Endothelial cell (in vitro differentiated cells): ENCODE measurements at places on chromosomes 6 and 20. TPM values are rescaled to one million over a fixed set of nuclear protein-coding genes. Genes with fewer than 3 reads are reported as not detected.

Gene C6orf141
- total RNA-seq = 0.77 TPM

GRCh38 chr6:11752360-11752759, 26.2 kb downstream of the ADTRP start:
- no peak overlapping the region for H3K27ac ChIP-seq
- H3K4me1 ChIP-seq = no peaks in the 10 kb centered on the region
- H3K4me3 ChIP-seq = no peak overlapping the region
- no peaks in the 10 kb centered on the region for H3K36me3 ChIP-seq
- H3K27me3 ChIP-seq = no peaks in the 10 kb centered on the region
- DNase-seq = no peak

DNA sequence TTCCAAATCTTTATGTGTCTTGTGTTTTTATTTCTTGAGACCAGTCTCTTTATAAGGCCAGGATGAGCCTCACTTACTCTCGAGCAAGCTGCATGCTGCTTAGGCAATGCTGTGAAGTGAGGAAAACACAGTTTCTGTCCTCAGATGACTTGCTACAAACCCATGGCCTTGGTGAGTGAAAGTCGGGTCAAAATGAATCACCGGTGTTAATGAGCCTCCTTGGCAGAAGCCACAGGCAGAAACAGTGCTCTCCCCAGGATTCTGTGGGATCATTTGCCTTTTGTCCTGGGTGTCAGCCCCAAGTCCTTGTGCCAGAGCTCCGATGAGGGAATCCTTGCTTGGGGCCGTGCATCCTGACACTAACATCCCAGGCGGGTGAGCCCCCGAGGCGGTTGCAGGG, 482.5 kb downstream of the QKI start:
- no peaks in the 10 kb centered on the region for H3K27me3 ChIP-seq
- no peak overlapping the region for H3K4me3 ChIP-seq
- no peak for DNase-seq
- H3K4me1 ChIP-seq = no peaks in the 10 kb centered on the region
- no peaks in the 10 kb centered on the region for H3K36me3 ChIP-seq

- H3K27me3 ChIP-seq = peaks cover 5% of the 10 kb centered on the region
- peaks cover 15% of the 10 kb centered on the region for H3K36me3 ChIP-seq
- no peak for DNase-seq
- H3K4me1 ChIP-seq = peaks cover 22% of the 10 kb centered on the region
These were observed 5.2 kb downstream of the CDYL start for GRCh38 chr6:4781426-4781825.

DNA sequence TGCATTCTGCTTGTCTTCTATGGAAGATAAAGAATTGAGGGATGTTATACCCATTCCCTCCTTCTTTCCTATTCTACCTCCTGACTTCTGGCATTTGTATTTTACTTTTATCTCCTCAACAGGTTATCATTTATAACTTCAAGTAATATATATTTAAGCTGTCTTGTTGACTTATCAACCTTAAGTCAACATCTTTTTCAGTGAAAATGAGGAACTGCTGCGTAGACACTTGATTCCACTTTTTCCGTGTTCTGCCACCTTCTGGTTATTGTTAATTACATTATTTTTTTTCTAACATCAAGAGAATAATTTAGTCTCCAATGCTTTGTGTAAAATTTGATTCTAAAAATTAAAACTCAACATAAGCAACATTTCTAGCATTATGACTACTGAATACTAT, 107.5 kb downstream of the PRKN start:
- no peak overlapping the region for H3K27ac ChIP-seq
- H3K36me3 ChIP-seq = no peaks in the 10 kb centered on the region
- no peaks in the 10 kb centered on the region for H3K4me1 ChIP-seq

GRCh38 chr6:34129753-34130152, 16.1 kb downstream of the GRM4 start:
- no peak overlapping the region for H3K4me3 ChIP-seq
- H3K36me3 ChIP-seq = no peaks in the 10 kb centered on the region
- H3K27ac ChIP-seq = no peak overlapping the region
- peaks cover 13% of the 10 kb centered on the region for H3K27me3 ChIP-seq
- DNase-seq = no peak

- DNase-seq = no peak
- no peaks in the 10 kb centered on the region for H3K36me3 ChIP-seq
- H3K27ac ChIP-seq = no peak overlapping the region
- peaks cover 15% of the 10 kb centered on the region for H3K4me1 ChIP-seq
- H3K27me3 ChIP-seq = peaks cover 7% of the 10 kb centered on the region
These were observed 104.2 kb upstream of the PDE10A start for GRCh38 chr6:165767228-165767627.

Gene CST4
- not detected for total RNA-seq

Gene DNAH8
- total RNA-seq = 0.05 TPM

Gene IL17A
- total RNA-seq = not detected

DNA sequence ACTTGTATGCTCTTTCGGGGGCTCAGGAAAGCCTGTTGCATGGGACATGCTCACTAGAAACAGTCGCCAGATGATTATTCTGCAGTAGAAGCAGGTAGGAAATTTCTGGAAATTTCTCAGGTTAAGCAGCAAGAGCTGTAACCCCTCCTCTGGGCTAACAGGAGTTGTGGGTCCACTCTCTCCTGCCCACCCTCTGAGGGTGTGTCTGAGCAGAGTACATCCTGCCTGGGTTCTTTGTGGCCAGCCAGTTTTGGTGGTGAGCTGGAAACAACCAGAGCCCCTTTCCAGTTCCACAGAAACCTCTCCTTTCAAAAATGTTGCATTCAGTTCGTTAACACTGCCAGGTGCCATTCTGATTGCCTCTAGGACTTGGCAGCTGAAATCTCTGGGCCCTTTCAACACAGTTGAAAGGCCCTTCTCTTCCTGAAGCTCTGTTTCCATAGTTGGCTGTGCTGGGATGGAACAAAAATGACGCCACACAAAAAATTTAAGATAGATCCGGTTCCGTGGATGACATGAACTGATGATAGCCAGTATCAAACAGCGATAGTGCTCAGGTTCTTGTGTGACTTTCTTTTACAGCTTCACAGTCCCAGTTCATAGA, 38.5 kb downstream of the PLCG1 start:
- peaks cover 3% of the 10 kb centered on the region for H3K4me1 ChIP-seq
- DNase-seq = no peak
- peaks cover 12% of the 10 kb centered on the region for H3K27me3 ChIP-seq
- peak overlapping the region; percentile 48 for H3K4me3 ChIP-seq

DNA sequence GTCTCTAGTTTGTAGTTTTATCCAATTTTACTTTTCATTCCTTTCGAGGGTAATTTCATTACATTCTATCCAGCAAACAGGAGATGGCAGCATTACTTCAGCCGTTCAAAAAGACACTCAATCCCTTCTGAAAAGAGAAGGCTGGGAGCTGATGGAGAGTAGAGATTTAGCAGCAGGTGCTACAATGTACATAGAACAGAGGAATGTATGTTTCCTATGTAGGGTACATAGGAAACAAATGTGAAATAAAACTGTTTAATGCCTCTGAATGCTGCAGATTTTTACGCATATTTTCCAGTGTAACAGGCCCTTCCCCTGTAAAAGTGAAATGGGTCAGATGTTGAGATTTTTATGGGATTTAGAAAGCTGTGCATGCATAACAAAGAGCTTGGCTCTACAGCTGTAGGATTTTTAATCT, 16.0 kb downstream of the RPS12 start:
- H3K4me1 ChIP-seq = no peaks in the 10 kb centered on the region
- H3K4me3 ChIP-seq = no peak overlapping the region
- H3K36me3 ChIP-seq = no peaks in the 10 kb centered on the region
- DNase-seq = no peak
- H3K27me3 ChIP-seq = no peaks in the 10 kb centered on the region

DNA sequence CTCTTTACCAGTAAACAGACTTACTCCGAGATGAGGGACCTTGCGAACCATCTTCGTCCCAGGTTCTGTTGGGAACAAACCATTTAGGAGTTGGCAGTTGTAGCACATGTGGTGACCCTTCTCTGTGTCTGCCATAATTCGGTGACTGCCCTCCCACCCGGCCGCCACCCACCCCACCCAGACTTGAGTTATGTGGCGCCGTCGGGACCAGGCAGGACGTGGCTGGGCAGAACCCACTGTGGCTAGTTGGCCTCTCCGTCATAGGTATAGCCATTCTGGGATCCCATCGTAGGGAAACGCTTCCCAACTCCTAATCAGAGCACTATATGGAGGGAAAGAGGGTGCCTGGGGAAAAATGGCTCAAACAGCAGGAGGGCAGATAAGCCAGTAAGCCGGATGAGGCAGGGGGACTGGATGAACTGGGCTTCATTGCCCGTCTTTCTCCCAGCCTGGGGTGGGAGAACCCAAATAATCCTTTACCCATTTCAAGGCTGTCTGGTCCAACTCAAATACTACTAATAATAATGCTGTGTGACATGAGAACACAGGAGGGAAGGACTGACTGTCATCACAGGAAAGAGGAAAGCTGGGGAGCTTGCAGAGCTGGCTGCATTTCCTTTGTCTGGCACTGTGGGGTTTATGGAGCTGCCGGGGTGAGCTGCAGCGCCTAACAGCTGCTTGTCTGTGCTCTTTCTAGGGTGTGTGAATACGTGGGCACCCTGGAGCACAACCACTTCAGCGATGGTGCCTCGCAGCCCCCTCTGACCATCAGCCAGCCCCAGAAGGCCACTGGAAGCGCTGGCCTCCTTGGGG, 73.0 kb upstream of the PBOV1 start:
- peaks cover 8% of the 10 kb centered on the region for H3K4me1 ChIP-seq
- no peaks in the 10 kb centered on the region for H3K36me3 ChIP-seq
- no peak overlapping the region for H3K4me3 ChIP-seq
- no peaks in the 10 kb centered on the region for H3K27me3 ChIP-seq
- DNase-seq = no peak

Gene FERMT1
- total RNA-seq = 0.62 TPM

Gene CST2
- total RNA-seq = not detected

DNA sequence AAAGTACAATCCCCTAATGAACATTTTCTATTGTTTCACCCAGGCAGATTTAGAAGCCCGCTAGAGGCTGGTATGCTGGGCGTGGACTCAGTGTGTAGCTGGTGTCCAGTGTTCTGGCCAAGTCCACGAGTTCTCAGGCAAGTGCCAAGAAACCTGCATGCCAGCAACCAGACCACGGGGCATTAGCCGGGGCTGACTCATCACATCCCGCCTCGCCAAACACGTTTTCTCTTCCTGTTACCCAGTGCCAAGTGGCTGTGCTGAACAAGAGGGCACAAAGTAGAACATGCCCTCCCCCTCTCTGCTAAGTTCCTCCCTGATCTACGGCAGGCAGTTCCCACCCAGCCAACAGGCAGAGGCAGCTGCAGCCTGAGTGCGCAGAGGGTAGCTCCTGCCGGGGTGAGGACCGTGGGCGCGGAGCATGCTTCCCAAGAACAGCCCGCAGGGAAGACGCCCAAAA, 29.6 kb downstream of the RAMACL start:
- no peak for DNase-seq
- no peak overlapping the region for H3K27ac ChIP-seq
- H3K36me3 ChIP-seq = peaks cover 27% of the 10 kb centered on the region
- peaks cover 4% of the 10 kb centered on the region for H3K27me3 ChIP-seq
- H3K4me1 ChIP-seq = peaks cover 51% of the 10 kb centered on the region

Gene CSNK2A1
- 128 TPM for total RNA-seq

DNA sequence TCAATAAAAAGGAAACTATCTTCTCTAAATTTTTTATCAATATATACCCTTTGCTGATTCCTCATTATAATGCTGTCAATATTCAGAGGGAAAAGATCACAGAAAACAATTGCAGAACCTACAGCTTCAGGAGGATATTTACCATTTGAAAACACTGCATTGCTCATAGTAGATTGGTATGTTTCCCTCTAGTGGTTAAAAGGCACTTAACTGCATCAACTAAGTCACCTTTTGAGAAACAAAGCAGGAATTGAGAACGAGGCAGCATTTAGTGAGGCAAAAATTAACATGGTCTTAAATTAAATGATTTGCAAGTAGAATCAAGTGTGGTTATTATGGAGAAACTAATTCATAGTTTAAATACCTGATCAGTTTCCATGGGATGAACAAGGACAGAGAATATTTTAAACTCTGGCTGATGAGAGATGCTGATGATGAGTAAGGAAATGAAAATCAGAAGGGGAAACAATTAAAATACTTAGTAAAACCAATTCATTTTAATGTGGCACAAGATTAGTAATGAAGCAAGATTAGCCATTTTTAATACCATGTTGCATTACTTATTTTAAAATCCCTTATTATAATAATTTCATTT, 642.1 kb downstream of the EPHA7 start:
- no peaks in the 10 kb centered on the region for H3K36me3 ChIP-seq
- no peak overlapping the region for H3K27ac ChIP-seq
- H3K4me3 ChIP-seq = no peak overlapping the region
- H3K4me1 ChIP-seq = no peaks in the 10 kb centered on the region

DNA sequence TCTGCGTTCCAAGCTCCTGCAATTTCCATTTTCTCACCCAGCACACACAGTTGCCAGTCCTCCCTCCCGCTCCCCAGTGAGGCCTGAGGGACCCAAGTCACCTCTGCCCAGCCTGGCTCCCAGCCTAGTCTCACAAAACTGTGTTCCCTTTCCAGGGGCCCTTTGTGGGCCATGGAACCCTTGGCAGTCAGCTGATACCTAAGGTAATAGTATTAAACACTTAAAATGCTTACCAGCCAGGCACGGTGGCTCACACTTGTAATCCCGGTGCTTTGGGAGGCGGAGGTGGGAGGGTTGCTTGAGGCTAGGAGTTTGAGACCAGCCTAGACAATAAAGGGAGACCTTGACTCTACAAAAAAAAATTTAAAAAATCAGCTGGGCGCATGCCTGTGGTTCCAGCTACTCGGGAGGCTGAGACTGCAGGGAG, 3.2 kb upstream of the RBM38 start:
- no peak overlapping the region for H3K4me3 ChIP-seq
- peaks cover 11% of the 10 kb centered on the region for H3K4me1 ChIP-seq
- H3K27me3 ChIP-seq = peaks cover 4% of the 10 kb centered on the region
- DNase-seq = no peak
- H3K36me3 ChIP-seq = no peaks in the 10 kb centered on the region

Gene CAGE1
- total RNA-seq = not detected

GRCh38 chr6:125738276-125738675, 11.2 kb upstream of the HEY2 start:
- no peak overlapping the region for H3K27ac ChIP-seq
- no peaks in the 10 kb centered on the region for H3K27me3 ChIP-seq

DNA sequence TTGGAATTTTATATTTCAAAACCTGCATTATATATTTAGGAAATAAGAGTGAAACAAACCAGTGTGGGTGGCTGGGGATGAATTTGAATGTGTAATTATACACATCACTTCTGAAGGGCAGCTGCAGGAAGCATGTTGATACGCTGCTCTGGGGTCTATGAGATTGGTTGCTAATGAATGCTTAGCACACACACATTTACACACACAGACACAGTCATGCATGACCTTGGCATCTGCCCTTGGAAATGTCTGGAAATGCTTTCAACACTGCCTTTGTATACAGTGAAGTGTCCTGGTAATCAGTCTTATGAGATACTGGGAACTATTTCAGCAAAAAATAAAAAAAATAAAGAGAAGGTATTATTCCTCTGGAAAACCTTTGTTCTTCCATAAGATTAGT, 83.4 kb downstream of the ELOVL4 start:
- no peaks in the 10 kb centered on the region for H3K36me3 ChIP-seq
- H3K4me1 ChIP-seq = peaks cover 1% of the 10 kb centered on the region
- peaks cover 1% of the 10 kb centered on the region for H3K27me3 ChIP-seq
